ENCODE measurements at places on chromosomes 3 and 15. TPM values are rescaled to one million over a fixed set of nuclear protein-coding genes. Genes with fewer than 3 reads are reported as not detected.

Gene ACOX2
- 17.8 TPM for total RNA-seq

Gene AVEN
- total RNA-seq = 26.4 TPM

Gene CAND2
- total RNA-seq = 2.9 TPM

Gene USP13
- 18.1 TPM for total RNA-seq

Gene PSMA4
- 208 TPM for total RNA-seq

Gene B3GNT5
- 4.4 TPM for total RNA-seq

Gene DNAJA4
- total RNA-seq = 0.18 TPM

Gene MUC13
- total RNA-seq = not detected

Gene GRK7
- total RNA-seq = not detected

Gene DPPA2
- not detected for total RNA-seq

Gene STAC
- 0.36 TPM for total RNA-seq

Gene NPTN
- 150 TPM for total RNA-seq

Gene TBC1D23
- total RNA-seq = 123 TPM

Gene RARRES1
- total RNA-seq = 1.9 TPM

Gene RTP3
- not detected for total RNA-seq

Gene TMEM108
- total RNA-seq = 0.18 TPM

Gene KNG1
- total RNA-seq = not detected

Gene DUOX2
- total RNA-seq = not detected

Gene OR5K2
- not detected for total RNA-seq

Gene TNNC1
- 1.3 TPM for total RNA-seq
